ENCODE measurements at places on chromosomes 6 and 20.

GRCh38 chr6:107800564-107801164 is 23.4 kb downstream of the SCML4 start:
- DNase-seq = no peak

DNA sequence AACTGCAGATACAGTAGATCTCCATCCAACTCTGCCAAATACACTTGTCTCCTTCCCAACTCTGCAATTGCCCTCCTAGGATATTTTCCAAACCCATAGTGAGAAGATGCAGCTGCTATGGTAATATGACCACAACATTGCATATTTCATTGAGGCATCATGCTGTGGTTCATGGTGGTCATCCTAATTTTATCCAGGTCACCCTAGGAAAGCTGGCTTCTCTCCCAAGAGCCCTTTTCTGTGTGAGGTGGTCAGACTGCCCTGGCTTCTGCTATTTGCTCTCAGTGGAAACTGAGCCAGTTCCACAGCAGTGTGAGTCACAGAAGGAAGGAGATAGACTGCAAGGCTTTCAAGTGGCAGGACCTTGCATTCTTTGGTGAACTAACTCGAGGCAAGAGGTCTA is 5.5 kb downstream of the OGFRL1 start:
- no peak for DNase-seq

DNA sequence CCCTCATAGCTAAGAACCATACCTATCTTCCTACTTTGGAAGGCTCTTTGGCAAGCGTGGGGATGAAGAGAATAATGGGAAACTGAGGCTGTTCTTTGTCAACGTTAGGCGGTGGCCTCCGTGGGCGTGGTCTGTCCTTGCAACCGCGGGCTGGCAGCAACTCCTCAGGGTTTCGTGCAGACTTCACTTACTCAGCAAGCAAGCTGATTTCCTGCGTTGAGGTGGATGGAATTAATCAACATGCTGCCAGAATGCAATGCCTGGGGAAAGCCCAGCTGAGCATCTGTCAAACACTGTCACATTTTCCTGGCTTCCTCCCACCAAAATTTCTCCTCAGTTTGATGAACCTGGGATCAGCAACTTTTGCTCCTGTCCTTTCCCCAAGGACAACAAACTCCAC is 9.2 kb upstream of the IL17F start:
- DNase-seq = no peak

DNA sequence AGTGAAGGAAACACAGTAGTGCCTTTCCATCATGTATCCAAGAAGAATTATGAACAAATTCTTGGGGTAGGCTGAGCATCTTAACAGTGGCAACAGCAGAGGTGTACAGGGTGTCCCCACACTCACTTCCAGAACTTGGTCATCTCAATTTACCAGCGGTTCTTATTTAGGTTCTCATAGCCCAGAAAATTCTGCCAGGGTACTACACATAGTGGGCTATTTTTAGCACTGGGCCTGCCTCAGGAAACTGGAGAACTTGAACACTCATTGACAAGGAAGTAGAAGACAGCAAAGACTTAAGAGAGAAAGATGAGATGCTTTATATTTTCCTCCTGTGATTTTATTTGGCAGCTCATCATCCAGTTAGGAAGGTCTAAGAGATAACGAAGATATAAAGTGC is 71.8 kb upstream of the PHIP start:
- DNase-seq = no peak

DNA sequence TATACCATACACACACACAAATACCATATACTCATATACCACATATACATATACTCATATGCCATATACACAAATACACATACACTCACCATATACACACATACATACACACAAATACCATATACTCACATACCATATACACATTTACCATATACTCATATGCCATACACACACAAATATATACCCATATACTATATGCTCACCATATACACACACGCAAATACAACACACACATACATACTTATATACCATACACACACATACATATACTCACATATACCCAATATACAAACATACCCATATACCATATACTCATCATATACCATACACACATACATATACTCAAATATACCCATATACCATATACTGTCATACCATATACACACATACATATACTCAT is 99.2 kb downstream of the ZMYND8 start:
- DNase-seq = no peak

DNA sequence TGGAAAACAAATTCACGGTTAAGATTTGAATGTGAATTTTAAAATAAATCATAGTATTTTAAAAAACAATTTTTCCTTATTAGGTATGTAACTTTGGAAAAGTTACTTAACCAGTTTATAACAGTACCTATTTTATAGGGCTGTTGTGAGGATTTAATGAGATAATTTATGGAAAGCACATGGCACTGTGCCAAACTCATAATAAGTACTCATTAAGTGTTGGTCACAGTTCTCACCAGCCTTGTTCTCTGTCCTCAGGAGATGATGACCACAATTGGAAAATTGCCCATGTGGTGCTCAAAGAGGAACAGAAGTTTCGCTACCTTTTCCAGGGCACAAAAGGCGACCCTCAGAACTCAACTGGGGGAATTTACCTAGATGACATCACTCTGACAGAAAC is 39.6 kb downstream of the MEP1A start:
- no peak for DNase-seq

DNA sequence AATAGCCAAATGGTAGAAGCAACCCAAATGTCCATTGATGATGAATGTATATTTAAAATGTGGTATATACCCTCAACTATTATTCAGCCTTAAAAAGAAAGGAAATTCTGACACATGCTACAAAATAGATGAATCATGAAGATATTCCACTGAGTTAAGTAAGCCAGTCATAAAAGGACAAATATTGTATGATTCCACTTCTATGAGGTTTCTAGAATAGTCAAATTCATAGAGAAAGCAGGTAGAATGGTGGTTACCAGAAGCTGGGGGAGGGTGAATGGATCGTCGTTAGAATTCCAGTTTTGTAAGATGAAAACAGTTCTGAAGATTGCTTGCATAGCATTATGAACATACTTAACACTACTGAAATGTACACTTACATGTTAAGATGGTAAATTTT is 214.3 kb upstream of the MYLIP start:
- DNase-seq = no peak

- DNase-seq = no peak
These were observed 248.4 kb upstream of the IRAK1BP1 start for GRCh38 chr6:78618970-78619369.

DNA sequence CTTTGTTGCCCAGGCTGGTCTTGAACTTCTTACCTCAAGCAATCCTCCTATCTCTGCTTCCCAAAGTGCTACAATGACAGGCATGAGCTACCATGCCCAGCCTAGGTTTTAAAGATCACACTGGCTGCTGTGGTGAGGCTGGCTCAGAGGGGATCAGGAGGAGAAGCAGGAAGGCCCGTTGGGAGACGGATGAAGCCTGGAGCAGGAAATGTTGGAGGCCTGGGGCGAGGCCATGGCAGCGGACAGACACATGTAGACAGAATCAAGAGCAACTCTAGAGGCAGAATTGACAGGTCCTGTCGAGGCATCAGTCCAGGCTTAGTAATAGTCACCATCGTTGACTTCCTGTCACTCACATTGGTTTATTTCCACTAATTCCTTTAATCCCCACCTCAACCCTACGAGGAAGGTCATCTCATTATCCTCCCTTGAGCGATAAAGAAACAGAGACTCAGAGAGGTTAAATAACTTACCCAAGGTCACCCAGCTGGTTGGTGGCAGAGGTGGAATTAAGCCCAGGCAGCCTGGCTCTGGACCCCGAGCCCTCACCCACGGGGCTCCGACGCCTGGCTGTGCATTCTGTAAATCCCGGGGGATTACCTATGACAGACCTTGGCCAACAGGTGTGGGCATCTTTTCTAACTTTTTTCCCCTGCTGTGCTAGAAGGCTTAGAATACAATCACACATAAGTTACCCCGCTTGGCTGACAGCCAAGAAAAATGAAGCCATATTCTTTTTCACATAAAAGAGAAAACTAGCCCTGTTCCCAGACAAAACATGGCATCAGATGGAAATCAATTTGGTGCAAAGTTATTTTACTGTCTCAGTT is 113.4 kb downstream of the EYA2 start:
- DNase-seq = no peak

- no peak for DNase-seq
These were observed 497.9 kb upstream of the JARID2 start for GRCh38 chr6:14747881-14748520.

GRCh38 chr6:138847884-138848283 is 52.0 kb downstream of the ECT2L start:
- no peak for DNase-seq

DNA sequence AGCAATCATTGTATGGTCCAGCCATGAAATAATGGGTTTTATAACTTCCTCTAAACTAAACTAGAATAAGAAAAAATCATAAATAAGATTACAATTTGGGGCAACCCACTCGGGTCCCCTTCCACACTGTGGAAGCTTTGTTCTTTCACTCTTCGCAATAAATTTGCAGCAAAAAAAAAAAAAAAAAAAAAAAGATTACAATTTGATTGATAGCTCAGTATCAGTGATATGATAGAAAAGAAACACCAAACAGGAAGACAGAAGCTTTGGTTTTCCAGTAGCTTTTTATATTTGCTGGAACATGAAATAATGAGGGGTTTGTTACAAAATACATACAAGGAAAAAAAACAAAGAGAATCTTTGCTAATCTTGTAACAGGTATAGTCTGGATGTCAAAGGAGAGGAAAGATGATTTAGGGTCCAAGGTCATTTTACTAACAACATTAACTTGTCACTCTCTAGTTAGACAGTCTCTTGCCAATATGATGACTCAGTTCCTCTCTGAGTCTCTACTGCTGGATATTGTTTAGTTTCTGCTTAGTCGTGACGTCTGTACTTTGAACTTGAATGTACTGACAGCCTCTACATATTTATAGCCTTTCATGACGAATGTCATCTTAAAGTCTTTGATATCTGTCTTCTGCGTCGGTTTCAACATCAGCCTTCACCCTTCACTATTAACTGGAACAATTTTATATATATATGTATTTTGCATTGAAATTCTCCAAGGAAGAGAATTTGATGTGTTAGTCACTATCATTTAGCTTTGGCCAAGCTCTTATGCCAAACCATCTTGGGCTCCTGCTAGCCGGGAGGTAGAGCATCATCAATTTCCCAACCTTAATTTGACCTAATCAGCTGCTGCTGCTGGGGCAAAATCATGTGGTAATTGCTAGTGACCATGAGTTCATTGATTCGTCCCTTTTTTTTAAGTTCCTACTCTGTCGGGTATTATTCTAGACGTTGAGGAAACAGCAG is 213.1 kb upstream of the STXBP5 start:
- no peak for DNase-seq

- no peak for DNase-seq
These were observed 3.0 kb downstream of the FLRT3 start for GRCh38 chr20:14334306-14334930.

- peak; percentile 27 for DNase-seq
These were observed 631 bp downstream of the MDGA1 start for GRCh38 chr6:37696841-37697662.

- DNase-seq = no peak
These were observed 38.1 kb upstream of the ARMC2 start for GRCh38 chr6:108810057-108810643.

- DNase-seq = no peak
These were observed 10.3 kb downstream of the NFKBIL1 start for GRCh38 chr6:31557443-31558317.

DNA sequence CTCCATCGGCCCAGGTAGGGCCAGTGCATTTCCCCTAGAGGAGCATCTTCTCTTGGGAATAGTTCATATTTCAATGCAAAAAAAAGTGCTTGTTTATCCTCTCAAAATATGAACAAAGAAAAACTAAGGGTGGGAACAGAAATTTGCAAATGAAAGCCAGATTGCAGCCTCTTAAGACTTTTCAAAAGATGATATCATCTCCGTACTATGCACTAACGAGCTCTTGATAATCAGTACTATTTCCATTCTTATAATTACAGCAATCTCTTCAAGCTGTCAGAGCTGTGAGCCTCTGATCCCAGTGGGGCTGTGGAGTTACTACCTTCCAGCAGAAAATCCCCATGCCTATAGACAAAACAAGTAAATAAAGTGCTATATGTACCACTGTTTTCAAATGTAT is 77.1 kb downstream of the SOD2 start:
- no peak for DNase-seq

- peak; percentile 35 for DNase-seq
These were observed at the start of gene SYNDIG1 for GRCh38 chr20:24469116-24469893. TSS of gene SYNDIG1 (plus strand) at chr20:24469629. CDS start at chr20:24543098, 73,469 bp downstream.

DNA sequence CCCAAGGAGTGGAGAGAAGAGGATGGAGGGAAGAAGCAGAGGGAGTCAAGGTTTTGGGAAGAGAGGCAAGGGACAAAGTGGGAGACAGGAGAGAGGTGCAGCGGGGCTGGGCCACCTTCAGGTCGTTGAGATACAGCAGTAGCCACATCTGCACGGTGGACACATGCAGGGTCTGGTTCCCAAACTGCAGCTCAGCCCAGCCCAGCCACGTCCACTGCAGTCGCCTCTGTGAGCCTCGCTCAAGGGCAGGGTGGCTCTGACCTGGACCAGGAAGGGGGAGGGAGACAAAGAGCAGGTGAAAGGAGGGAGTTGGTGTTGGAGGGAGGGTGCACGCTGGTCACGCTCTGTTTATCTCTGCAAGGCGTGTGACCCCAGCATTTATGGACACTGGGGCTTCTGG is 14.9 kb downstream of the CUL7 start:
- DNase-seq = no peak

GRCh38 chr6:126356526-126356925 is 16.6 kb downstream of the CENPW start:
- DNase-seq = no peak

DNA sequence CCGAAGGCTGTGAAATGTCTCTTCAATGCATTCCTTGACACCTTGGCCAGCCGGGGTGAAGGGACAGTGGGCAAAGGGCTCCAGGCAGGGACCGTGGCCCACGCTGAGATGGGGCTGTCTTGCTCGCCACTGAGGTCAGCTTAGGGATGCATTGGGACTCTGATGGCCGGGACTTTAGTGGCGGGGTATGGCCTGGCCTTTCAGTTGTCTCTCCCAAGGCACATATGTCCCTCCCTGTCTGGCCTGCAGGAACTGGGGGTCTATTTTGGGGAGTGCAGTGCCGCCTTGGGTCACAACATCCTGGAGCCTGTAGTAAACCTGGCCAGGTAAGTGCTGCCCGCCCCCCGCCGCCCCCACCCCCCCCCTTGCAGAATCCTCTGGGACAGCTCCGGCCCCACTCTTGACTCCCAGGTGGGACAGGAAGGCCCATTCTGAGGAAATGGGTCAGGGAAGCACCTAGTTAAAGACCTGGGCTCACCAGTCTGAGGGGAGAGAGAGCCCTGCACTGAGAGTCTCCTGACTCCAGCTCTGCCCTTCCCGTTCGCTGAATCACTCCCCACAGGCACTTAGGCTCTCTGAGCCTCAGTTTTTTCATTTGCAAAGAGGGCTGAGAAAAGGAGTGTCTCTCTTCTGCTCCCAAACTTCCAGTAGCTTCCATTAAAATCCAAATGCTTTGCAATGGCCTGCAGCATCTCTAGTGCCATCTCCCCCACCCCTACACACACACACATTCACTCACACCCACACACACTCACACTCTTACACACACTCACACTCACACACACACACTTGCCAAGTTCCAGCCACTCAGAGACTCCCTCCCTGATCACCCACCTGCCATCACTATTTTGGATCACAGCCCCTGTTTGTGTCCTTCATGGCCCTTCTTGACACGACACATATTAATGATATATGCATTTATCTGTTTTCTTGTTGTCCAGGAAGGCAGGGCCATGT is 33.1 kb downstream of the RAB44 start:
- no peak for DNase-seq

All from left ventricle myocardium inferior (tissue), 1 donor.